ENCODE measurements at places on chromosomes 4 and X. TPM values are rescaled to one million over a fixed set of nuclear protein-coding genes. Genes with fewer than 3 reads are reported as not detected.

EXOSC9 gene
- total RNA-seq: 32.0 TPM

RAB33A gene
- total RNA-seq: 0.47 TPM

RBM47 gene
- total RNA-seq: 2.0 TPM

CXorf49 gene
- not detected for total RNA-seq

NXF2B gene
- not detected for total RNA-seq

CLIC2 gene
- total RNA-seq: 4.0 TPM

ARMCX1 gene
- total RNA-seq: 17.8 TPM

USP17L18 gene
- not detected for total RNA-seq

VCX3B gene
- total RNA-seq: not detected

MTCP1 gene
- 6.6 TPM for total RNA-seq

RPA4 gene
- 2.3 TPM for total RNA-seq

BEX1 gene
- 0.68 TPM for total RNA-seq

DNAAF6 gene
- total RNA-seq: not detected

CDKN2AIP gene
- 11.7 TPM for total RNA-seq

EPHA5 gene
- total RNA-seq: 0.41 TPM

CFI gene
- 45.9 TPM for total RNA-seq

HPSE gene
- 3.5 TPM for total RNA-seq

JCHAIN gene
- not detected for total RNA-seq

PABPC1L2A gene
- not detected for total RNA-seq

MEPE gene
- not detected for total RNA-seq

FAM114A1 gene
- total RNA-seq: 122 TPM

KANTR gene
- total RNA-seq: 8.2 TPM

HDX gene
- total RNA-seq: 9.6 TPM

CSAG2 gene
- total RNA-seq: not detected

MMAA gene
- total RNA-seq: 3.7 TPM

GRID2 gene
- not detected for total RNA-seq

SYTL5 gene
- not detected for total RNA-seq

SHROOM2 gene
- total RNA-seq: 41.9 TPM

SPINK2 gene
- not detected for total RNA-seq

VCX3A gene
- total RNA-seq: not detected

NPNT gene
- total RNA-seq: 2.1 TPM
